ENCODE measurements at places on chromosomes 16 and 17. TPM values are rescaled to one million over a fixed set of nuclear protein-coding genes. Genes with fewer than 3 reads are reported as not detected.

DNA sequence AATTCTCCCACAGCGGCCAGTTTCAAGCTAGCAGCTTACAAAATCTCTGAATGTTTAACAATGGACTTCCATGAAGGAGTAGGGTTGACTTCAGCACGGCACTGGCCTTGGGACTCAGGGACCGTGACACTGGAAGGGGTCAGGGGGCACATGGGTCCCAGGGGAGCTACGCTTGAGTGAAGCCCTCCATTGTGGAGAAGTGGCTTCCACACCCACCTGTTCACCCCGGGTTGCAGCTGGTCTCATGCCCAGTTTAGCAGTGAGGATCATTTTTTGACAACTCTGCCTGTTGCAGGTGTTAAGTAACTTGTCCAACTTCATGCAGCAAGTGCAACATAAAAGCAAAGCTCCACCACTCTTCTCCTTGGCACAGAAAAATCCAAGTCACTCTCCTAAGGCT, 510.2 kb downstream of the CDH13 start:
- H3K4me3 ChIP-seq = no peak overlapping the region
- no peaks in the 10 kb centered on the region for H3K36me3 ChIP-seq

The TPSD1 gene
- 0.40 TPM for total RNA-seq

DNA sequence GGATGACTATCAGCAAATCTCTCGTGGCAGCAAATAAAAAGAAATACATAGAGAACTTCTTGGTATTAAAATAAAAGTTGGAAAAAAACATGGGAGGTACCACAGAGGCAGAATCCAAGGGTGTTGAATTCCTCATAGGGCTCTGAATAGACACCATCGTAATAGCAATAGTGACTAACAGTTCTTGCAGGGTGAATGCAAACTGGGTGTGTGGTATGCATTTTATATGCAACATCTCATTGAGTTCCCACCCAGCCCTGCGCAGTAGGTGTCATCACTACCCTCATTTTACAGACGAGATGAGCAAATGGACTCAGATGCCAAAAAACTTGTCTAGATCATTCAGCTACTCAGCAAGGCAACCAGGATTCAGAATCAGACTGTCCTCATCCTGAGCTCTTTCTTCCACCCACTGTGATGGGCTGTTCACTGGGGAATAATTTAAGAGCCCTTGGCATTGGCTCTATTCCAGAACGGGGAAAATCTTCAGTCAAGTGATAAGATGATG, 354.6 kb upstream of the CDH11 start:
- H3K4me1 ChIP-seq = no peaks in the 10 kb centered on the region
- no peak for DNase-seq
- H3K4me3 ChIP-seq = no peak overlapping the region
- no peak overlapping the region for H3K27ac ChIP-seq
- no peaks in the 10 kb centered on the region for H3K27me3 ChIP-seq

The TEKT1 gene
- not detected for total RNA-seq

The CNGB1 gene
- not detected for total RNA-seq

DNA sequence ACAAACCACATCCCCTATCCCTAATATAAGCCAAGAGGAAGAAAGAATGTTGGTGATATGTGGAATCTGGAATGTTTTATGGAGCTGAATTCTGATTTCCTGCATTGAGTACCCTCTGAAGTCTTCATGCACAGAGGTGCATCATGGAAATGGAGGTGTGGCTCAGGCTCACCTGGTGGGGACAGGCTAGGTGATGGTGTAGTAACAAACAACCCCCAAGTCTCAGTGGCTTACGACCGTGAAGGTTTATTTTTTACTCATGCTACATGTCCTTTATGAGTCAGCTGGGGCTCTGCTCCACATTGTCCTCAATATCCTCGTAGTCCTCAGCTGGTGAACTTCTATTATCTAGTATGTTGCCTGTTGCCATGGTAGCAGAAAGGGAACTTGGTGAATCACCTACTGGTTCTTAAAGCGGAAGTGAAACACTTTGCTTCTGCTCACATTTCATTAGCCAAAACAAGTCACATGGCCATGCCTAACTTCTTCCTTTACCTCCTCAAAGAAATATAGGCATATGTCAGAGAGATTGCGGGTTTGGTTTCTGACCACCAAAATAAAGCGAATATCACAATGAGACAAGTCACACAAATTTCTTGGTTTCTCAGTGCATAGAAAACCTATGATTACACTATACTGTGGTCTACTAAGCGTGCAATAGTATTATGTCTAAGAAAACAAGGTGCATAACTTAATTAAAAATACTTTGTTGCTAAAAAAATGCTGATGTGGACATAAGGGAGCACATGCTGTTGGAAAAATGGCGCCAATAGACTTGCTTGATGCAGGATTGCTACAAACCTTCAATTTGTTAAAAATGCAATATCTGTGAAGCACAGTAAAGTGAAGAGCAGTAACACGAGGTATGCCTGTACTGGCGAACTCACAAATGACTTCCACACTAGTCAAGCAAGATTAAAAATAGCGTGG, at the start of gene PMFBP1:
TSS of gene PMFBP1 (minus strand) at position 51 of the 930 bp plus-strand sequence. CDS start 947 bp downstream, outside the sequence.
- H3K27ac ChIP-seq = no peak within 1 kb of the TSS
- H3K36me3 ChIP-seq = no peaks in the 10 kb centered on the region
- no peak within 1 kb of the TSS for H3K4me3 ChIP-seq
- H3K27me3 ChIP-seq = no peaks in the 10 kb centered on the region
- H3K4me1 ChIP-seq = no peaks in the 10 kb centered on the region

DNA sequence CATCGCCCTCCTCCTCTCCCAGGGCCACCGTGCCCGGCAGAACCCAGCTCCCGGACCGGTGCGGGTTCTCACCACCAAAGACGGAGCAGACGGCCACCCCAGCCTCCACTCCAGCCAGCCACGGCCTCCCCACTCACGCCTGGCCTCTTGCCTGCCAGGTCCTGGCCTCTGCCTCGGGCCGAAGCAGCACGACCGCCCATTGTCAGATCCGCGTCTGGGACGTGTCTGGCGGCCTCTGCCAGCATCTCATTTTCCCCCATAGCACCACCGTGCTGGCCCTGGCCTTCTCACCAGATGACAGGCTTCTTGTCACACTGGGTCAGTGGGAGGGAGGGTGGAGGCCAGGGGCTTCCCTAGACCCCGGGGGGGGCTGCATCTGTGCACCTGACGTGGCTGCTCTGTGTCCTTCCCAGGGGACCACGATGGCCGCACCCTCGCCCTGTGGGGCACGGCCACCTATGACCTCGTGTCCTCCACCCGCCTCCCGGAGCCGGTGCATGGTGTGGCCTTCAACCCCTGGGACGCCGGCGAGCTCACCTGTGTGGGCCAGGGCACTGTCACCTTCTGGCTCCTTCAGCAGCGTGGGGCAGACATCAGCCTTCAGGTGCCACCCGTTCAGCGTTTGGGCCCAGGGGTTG, 6.6 kb upstream of the RHOT2 start:
- H3K27ac ChIP-seq = no peak overlapping the region
- H3K4me1 ChIP-seq = no peaks in the 10 kb centered on the region
- no peaks in the 10 kb centered on the region for H3K36me3 ChIP-seq
- no peak overlapping the region for H3K4me3 ChIP-seq

DNA sequence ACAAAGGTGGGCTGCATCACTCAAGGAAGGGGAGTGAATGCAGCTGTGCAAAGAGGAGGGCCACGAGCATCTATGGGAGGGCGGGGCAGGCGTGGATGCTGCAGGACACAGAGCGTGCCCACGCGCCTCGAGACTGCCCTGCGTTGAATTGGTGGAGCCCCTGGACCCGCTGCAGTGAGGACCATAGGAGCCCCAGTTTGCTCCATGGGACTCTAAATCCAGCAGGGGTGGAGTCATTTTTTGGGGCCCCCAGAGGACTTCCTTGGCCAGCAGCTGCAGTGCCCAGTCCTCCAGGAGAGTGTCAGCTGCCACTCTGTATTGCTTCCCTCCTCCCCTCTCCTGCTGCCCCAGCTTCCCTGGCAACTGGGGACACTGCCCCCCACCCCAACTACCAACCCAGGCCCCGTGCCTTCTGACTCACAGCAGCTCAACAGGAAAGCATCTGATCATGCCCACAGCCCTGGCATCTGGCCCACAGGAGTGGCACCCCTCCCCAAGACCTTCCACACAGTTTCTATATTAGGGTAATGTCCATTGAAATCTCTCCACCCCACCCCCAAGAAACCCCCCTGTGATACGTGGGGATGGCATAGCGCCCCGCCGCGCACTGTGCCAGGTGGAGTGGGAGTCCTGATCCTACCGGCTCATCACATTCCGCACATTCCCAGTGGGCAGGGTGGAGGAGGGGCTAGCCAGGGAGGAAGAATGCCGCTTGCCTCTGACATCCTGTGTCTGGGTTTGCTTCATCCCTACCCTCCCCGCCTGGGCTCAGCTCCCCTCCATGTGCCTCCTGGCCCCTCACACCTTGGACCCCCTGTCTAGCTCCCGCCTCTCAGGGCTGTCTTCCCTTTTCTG, 27.8 kb upstream of the ITGA3 start:
- peaks cover 11% of the 10 kb centered on the region for H3K4me1 ChIP-seq
- no peak for DNase-seq
- H3K4me3 ChIP-seq = no peak overlapping the region
- H3K36me3 ChIP-seq = no peaks in the 10 kb centered on the region
- H3K27me3 ChIP-seq = no peaks in the 10 kb centered on the region

DNA sequence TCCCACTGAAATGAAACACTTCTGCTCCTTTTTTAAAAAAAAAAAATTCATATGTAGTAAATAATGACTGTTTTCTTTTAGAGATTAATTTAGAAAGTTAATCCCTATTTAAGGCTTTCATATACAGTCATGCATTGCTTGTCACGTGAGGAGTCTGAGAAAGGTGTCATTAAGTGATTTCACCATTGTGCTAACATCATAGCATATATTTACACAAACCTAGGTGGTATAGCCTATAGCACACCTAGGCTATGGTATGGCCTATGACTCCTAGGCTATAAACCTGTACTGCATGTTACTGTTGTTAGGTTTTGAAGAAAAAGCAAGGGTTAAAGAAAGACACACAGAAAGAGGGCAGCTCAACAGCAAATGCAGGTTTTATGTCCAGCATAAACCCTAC, 13.7 kb downstream of the PPY start:
- no peaks in the 10 kb centered on the region for H3K27me3 ChIP-seq
- no peaks in the 10 kb centered on the region for H3K36me3 ChIP-seq
- H3K4me1 ChIP-seq = peaks cover 3% of the 10 kb centered on the region
- H3K27ac ChIP-seq = no peak overlapping the region
- DNase-seq = no peak

GRCh38 chr16:24918641-24919040, 72.9 kb downstream of the SLC5A11 start:
- H3K4me3 ChIP-seq = no peak overlapping the region
- no peak for DNase-seq
- no peaks in the 10 kb centered on the region for H3K27me3 ChIP-seq
- H3K27ac ChIP-seq = no peak overlapping the region

GRCh38 chr17:59668816-59669215, 38.4 kb downstream of the PTRH2 start:
- no peaks in the 10 kb centered on the region for H3K4me1 ChIP-seq
- no peak overlapping the region for H3K4me3 ChIP-seq
- peaks cover 74% of the 10 kb centered on the region for H3K36me3 ChIP-seq

The LPO gene
- not detected for total RNA-seq
